ENCODE measurements at places on chromosomes 2 and 18.

GRCh38 chr18:62988471-62988870, 273.1 kb downstream of the PHLPP1 start:
- DNase-seq: no peak

DNA sequence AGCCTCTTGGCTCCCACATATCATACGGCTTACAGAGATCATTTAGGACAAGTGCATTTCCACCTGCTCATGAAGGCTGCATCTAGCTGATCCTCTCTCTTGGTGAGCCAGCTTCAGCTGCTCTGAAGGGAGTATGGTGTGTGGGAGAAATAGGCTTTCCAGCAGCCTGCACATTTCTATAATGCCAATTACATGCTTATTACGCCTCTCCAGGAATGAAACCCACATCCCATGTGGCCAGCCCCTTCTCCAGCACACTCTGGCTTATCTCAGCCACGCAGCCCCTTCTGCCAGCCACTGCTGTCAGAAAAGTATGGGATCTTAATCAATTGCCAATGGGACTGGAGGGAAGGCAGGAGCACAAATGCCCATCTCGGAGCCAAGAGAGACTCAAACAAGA, 117.5 kb downstream of the GALNT14 start:
- no peak for DNase-seq

GRCh38 chr18:10757349-10757748, 231.5 kb downstream of the NAPG start:
- DNase-seq: no peak

- no peak for DNase-seq
These were observed 73.5 kb downstream of the MTCL1 start for GRCh38 chr18:8778824-8779223.

DNA sequence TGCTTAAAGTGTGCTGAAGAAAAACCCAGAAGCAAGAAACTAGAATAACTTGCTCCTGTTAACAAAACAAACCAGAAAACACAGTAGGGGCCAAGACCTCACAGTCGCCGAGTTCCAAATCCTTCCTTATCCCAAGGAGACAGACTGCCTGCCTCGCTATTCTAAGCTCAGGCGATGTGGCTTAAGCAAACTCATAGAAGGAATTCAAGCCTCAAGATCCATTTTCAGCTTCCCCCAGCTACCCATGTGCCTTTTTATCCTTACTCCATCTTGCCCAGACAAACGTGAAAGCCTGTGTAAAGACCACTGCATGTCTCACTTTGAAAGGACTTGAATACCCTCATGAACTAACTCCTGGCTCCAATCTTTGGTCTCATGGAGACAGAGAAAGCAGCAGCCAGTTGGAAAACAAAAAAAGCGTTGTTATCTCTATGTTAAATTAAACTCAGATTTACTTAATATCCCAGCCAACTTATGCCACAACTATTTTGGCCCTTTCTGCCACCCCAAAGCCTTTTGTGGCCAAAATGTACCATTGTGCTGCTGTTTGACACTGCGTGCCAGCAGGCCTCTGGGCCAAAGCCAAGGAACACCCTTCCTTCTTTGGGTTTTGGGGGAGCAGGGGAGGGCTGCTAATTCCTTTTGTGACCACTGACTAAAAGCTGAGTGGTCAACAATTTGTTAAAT, 123.2 kb upstream of the FZD5 start:
- DNase-seq: no peak

GRCh38 chr18:45569566-45570275, 45.6 kb upstream of the SLC14A2 start:
- DNase-seq: no peak

DNA sequence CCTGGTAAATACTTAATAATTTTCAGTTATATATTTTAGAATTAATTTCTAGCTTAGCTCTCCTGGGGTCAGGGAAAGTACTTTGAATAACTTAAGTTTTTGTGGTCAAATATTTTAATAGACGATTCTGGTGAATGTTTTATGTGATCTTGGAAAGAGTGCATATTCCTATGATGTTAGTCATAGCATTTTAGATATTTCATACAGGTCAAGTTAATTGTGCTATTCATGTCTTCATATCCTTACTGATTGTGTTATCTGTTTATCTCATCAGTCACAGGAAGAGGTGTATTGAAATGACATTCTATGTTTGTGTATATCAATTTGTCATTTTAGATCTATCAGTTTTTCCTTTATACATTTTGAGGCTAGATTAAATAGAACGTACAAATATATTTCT, 576.2 kb downstream of the CPS1 start:
- DNase-seq: no peak

DNA sequence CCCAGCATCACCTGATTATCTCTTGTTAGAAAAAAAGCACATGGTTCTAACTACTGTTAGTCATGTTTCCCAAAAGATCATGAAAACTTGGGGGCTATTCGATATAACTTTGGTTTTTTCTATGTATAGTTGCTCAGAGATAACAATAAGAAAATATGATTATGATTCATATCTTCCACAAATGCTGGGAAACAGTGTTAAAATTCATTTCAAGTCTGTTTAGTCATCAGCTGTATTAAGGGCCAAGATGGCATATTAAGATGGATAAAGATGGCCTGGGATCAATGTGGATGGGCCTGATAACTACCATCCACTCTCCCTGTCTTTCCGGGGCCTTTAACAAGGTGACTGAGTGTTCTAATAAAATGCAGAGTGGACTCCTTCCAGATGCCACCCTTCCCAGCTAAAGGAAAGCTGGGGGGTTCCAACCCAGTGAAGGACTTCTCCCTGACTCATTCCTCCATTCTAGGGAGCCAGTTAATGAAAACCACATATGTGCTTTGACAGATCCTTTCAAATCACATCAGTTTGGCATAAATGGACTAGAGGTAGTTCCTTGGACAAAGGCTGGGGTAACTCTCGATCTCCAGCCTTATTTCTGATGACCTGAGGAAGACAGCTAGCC, 221.6 kb downstream of the VAPA start:
- DNase-seq: no peak

DNA sequence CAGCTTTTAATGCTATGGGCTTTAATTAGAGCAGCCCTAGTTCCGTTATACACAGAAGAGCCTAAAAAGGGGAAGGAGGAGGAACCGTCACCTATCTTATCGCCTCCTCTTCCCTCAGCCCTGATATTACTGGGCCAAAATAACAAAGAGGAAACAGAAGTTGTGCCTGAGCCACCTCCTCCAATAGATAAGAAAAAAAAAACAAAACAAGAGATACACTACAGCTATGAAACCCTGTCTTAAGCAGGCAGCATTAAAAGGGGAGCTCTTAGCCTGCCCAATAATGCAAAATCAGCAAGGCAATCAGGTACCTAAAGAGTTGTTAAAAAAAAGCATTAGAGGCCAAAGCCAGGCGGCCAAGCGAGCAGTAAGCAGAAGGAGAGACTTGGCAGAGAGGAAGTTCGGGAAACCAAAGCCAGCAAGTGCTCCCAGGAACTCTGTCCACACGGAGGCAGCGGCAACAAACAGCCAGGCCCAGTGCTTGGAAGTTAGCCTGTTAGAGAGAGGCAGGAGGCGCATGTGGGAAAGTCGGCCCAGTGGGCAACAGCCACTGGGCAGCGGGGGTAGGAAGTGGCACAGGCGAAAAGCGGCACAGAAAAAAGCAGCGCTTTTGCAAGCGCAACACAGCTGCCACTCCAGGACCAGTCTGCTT, 41.8 kb upstream of the PDK1 start:
- peak; percentile 76 for DNase-seq

DNA sequence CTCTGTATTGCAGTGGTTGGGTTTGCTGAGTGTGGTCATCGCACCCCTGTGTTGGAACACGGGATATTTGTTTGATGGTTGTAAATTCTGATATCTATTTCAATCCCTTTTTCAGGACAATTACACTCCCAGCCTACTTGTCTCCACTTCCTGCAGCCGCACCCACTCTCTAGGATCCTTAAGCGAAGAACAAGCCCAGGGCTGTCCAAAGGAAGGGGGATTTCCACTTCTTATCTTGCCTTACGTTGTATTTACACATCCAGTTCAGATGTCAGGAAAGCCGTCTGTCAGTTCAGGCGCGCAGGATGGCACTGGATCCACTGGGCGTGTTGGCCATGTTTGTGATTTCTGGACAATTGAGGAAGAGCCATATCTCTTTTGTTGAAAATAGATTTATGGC, 834.5 kb upstream of the SALL3 start:
- no peak for DNase-seq

DNA sequence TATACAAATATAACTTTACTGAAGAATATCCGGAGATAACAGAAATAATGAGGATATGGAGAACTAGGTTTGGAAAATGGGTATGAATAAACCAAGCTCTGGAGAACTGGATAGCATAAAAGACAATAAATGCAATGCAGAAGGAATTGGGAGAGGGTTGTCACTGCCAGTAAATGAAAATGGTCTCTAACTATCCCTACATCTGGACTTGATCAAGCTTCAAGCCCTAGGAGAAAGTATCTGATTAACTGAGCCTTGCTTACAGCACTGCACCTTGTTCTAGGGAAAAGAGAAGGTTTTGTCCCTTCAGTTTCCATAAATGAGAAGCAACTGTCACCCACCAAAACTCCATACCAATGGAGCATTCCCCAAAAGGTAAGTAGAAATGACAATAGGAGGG, 514.6 kb upstream of the ZEB2 start:
- DNase-seq: no peak

GRCh38 chr2:195408196-195408595, 248.8 kb upstream of the SLC39A10 start:
- no peak for DNase-seq

GRCh38 chr2:238728330-238729260, 119.3 kb upstream of the TWIST2 start:
- DNase-seq: peak; percentile 3

DNA sequence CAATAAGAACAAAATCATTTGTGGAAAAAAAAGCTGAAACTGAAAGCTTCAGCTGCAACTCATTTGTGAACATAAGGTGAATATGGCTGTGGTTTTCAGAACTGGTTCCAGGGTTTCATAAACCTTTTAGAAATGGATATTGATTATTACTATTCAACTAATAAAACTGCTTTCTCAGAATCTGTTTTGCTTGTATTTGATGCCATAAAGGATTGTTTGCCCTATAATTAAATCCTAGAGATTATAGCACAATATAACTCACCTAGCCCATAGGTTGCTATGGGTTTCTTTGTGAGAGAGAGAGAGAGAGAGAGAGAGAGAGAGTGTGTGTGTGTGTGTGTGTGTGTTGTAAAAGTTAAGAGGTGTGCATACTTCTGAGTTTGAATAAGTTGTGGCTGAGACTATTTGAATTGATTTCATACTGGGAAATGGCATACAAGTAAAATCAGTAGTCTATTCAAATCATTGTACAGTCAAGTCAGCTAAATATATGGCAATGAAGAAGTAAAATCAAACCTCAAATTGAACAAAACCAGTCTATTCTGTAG, 339.2 kb downstream of the ARHGAP15 start:
- DNase-seq: no peak

- no peak for DNase-seq
These were observed 98.8 kb upstream of the MAP3K20 start for GRCh38 chr2:172976816-172977215.

DNA sequence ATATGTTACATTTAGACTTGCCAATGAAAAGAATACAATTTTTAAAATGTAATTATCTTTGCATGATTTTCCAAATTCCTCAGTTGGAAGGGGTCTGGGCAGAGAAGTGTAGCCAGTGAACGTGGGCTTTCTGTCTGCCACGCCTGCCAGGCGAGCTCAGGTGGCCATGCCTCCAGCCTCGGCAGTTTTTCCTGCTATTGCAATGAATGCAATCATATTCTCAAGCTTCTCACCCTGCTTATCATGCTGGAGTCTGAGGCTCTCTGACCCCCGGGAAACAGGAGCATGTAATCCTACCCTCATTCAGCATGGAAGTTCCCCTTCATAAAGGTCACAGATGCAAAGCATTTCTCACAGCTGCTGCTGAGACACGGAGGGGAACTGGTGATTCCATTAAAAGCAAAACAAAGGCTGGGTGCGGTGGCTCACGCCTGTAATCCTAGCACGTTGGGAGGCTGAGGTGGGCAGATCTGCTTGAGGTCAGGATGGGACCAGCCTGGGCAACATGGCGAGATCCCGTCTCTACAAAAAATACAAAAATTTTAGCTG, 154.8 kb downstream of the MBP start:
- no peak for DNase-seq

GRCh38 chr2:28751956-28752630, 463 bp downstream of the PPP1CB start:
- peak; percentile 58 for DNase-seq

GRCh38 chr2:46699934-46700256, 215.7 kb downstream of the MCFD2 start:
- no peak for DNase-seq

DNA sequence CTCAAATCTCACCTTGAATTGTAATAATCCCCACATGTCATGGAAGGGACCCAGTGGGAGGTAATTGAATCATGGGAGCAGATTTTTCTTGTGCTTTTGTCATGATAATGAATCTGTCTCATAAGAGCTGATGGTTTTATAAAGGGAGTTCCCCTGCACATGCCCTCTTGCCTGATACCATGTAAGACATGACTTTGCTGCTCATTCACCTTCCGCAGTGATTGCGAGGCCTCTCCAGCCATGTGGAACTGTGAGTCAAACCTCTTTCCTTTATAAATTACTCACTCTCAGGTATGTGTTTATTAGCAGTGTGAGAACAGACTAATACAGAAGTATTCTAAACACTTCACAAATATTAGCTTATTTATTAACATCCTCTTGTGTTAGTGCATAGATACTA, 516.7 kb downstream of the LRRTM4 start:
- no peak for DNase-seq

DNA sequence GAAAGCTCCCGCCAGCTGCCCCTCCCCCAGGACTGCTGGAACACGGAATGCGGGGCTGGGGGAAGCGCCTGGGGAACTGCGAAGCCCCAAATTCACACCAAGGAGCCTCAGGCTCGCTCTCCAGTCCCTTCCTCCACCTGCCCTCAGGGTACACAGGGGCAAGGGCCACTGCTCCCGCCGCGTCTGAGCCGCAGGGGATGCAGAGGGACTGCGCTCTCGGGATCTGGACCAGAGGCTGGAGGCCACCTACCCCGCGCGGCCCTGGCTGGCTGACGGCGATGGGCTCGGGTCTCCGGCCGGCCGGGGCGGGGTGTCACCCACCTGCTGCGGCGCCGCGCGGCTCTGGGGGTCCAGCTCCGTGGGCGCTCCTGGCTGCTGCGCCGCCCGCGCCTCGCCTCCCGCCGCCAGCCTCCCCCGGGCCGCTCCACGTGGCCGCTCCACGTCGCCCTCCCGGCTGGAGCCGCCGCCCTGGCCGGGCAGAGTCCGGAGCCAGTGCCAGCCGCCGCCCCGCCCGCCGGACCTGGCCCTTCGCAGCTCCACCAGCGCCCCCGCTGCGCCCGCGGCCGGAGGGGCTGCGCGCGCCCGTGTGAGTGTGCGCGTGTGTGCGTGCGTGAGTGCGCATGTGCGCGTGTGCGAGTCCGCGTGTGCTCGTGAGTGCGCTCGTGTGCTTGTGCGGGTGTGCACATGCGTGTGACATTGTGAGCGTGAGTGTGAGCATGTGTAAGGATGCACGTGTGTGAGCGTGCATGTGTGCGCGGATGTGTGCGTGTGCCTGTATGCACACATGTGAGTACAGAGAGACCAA, at the start of gene CGREF1:
Gene CGREF1 (minus strand): TSS at position 604 of the 805 bp plus-strand sequence. CDS start 14,762 bp downstream, outside the sequence.
- peak; percentile 22 for DNase-seq

DNA sequence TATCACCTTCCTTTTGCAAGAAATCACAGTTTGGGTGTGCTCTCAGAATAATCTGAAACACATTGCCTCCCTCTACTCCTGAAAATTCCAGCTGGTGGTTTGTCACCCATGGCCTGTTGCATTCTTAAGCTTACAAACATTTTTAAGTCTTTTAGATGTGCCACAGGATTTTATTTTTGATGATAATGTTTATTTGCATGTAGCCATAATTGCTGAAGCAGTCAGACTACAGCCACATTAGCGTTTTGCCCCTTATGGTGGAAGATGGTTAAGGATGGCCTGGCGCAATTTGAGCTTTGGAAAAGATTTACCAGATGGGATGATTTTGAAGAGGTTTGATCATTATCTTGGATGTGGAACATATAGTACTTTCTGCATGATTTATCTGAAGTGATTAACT, 439.5 kb downstream of the MEIS1 start:
- no peak for DNase-seq

All from suppressor macrophage (primary cell).